Mesothelial cell of epicardium (in vitro differentiated cells): ENCODE measurements at places on chromosomes 1 and 21. TPM values are rescaled to one million over a fixed set of nuclear protein-coding genes. Genes with fewer than 3 reads are reported as not detected.
A peak's percentile ranks its signal among the peaks of the same experiment; 100 is the strongest.

DNA sequence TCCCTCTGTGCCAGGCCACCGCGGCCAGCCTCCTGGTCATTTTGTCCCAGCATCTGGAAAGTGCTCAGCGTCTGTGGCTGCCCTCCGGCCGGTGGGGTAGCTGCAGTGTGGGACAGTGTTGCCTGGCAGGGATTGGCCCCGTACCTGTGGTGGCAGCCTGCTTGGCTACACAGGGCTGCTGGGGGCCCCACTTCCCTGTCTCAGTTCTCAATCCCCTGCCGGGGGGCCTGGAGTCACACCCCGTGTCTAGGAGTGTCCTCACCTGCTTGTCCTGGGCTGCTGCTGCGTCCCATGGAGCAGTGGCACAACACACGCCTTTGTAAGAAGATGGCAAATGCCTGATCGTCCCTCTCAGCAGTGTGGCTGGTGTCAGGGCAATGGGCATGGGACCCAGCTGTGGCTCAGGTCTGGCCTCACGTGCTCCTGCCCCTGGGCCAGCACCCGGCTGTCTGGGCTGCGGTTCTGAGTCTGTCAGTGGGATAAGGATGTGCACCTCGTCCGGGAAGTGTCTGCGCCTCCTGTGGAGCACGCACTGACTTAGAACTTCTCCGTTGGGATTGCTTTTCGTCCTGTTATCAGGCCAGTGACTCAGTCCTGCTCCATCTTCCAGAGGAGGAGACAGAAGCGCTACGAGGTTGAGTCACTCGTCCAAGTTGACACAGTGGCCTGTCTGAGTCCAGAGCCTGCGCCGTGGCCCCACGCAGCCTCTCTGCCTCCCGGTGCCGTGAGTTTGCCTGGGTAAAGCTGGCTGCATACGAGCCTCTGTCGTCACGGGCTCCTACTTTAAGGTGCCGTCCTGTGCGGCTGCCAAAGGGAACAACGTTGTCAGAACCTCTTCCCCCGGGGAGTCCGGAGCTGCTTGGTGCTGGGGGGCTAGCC is 41.0 kb downstream of the CRYAA start:
- H3K27ac ChIP-seq: no peak overlapping the region
- no peaks in the 10 kb centered on the region for H3K4me1 ChIP-seq
- H3K4me3 ChIP-seq: no peak overlapping the region
- peak; percentile 35 for DNase-seq

GRCh38 chr1:67788904-67789303 is 44.4 kb downstream of the GNG12 start:
- no peak for DNase-seq
- H3K36me3 ChIP-seq: no peaks in the 10 kb centered on the region
- H3K27ac ChIP-seq: peak overlapping the region; percentile 11
- H3K4me1 ChIP-seq: peaks cover 36% of the 10 kb centered on the region
- H3K27me3 ChIP-seq: no peaks in the 10 kb centered on the region
- no peak overlapping the region for H3K4me3 ChIP-seq

Gene ICOSLG
- total RNA-seq: 3.8 to 4.4 TPM (median 4.2 TPM) in 3 replicates

GRCh38 chr1:91600431-91601337 is 100.0 kb downstream of the CDC7 start:
- no peaks in the 10 kb centered on the region for H3K36me3 ChIP-seq
- DNase-seq: no peak
- H3K4me3 ChIP-seq: no peak overlapping the region
- H3K27ac ChIP-seq: no peak overlapping the region

Gene MEGF6
- 194 to 209 TPM (median 204 TPM) in 3 replicates for total RNA-seq

DNA sequence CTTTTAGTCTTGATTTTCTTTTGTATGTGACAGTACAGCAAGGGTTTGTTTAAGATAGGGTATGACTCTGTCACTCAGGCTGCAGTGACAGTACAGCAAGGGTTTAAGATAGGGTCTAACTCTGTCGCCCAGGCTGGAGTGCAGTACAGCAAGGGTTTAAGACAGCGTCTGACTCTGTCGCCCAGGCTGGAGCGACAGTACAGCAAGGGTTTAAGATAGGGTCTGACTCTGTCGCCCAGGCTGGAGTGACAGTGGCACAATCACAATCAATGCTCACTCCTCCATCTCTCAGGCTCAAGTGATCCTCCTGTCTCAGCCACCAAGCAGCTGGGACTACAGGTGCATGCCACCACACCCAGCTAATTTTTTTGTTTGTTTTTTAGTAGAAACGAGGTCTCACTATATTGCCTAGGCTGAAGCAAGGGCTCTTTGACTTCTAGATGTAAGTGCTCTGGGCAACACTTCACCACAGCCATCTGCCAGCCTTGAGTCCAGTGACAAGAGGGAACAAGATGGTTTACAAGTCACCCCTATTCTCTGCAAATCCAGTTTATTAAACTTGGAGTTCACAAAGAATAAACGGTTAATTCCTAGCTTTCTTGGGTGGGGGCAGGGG is 965 bp upstream of the SH2D5 start:
- peaks cover 46% of the 10 kb centered on the region for H3K27me3 ChIP-seq
- DNase-seq: no peak
- peaks cover 9% of the 10 kb centered on the region for H3K4me1 ChIP-seq

Gene TFF2
- not detected in 3 replicates for total RNA-seq

GRCh38 chr1:19940486-19941205 is 17.2 kb upstream of the PLA2G2E start:
- H3K27me3 ChIP-seq: no peaks in the 10 kb centered on the region
- H3K4me1 ChIP-seq: peaks cover 13% of the 10 kb centered on the region
- H3K27ac ChIP-seq: no peak overlapping the region
- no peak overlapping the region for H3K4me3 ChIP-seq
- no peak for DNase-seq

DNA sequence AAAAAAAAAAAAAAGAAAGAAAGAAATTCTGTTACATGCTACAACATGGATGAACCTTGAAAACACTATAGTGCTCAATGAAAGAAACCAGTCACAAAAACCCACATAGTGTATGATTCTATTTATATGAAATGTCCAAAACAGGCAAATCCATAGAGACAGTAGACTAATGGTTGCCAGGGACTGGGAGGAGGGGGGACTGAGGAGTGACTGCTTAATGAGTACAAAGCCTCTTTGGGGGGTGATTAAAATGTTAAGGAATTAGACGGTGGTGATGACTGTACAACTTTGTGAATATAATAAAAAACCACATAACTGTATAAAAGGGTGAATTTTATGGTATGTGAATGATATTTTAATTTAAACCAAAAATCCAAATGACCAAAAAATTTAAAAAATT is 116.0 kb upstream of the GUCA2B start:
- no peak for DNase-seq
- H3K36me3 ChIP-seq: no peaks in the 10 kb centered on the region
- H3K27me3 ChIP-seq: peaks cover under 1% of the 10 kb centered on the region
- H3K4me3 ChIP-seq: no peak overlapping the region
- no peak overlapping the region for H3K27ac ChIP-seq

Gene LRRC39
- 1.7 to 2.0 TPM (median 1.9 TPM) in 3 replicates for total RNA-seq

DNA sequence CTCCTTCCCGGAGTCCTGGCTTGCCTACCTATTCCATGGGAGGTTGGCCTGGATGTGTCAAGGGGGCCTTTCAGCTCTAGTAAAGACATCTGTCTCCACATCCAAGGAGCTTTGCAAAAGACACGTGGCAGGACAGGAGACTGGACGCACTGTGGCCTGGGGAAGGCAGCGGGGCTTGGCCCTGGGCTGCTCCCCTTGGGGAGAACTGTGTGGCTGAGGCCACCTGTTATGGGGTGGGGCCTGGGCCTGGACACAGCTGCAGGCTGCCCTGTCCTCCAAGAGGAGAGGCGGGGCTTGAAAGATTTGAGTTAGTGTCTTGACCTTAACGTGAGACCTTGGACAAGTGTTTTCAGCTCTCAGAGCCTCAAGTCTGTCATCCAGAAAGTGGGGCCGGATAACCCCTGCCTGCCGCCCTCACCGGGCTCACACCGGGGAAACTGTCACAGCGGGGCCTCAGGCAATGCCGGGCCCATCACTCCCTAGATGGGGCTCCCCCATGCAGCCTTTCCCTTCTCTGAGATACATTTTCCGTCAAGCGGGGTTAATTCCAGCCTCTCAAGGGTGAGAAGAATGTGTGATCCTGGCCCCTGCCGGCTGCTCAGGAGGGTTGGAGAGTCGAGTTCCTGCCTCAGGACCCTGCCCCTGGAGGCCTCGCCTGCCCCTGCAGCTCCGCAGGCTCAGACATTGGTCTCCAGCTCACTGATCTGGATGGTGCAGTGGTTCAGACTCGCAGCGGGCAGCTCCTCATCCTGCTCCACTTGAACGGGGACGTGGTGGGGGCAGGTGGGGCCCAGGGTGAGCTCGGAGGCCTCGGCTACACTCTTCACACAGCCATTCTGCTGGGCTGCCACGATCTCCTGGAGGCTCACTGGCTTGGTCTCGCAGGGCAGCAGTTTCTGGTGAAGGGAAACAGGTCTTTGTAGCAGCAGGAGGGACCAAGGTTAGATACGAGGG is 25.6 kb downstream of the PODN start:
- no peak overlapping the region for H3K27ac ChIP-seq
- no peaks in the 10 kb centered on the region for H3K27me3 ChIP-seq
- no peaks in the 10 kb centered on the region for H3K36me3 ChIP-seq
- DNase-seq: no peak

Gene GPR153
- 24.6 to 27.5 TPM (median 25.0 TPM) in 3 replicates for total RNA-seq

DNA sequence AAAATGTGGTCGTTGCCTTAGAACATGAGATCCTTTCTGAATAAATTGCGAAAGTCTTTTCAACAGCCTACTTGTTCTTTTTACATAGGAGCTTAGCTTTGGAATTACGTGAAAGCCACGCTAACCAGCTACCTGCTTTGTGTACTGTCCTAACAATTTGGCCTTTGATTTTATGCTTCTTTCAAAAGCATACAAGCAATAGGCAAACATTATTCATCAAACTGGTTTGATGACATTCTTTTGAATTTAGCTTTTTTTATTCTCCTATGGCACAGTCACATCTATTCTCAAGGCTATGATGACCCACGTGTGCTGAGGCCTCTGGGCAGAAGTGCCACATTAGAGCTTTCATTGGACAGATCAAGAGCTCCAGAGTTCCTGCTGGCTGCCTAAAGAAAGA is 178.0 kb upstream of the DPT start:
- H3K27ac ChIP-seq: peak overlapping the region; percentile 11
- no peaks in the 10 kb centered on the region for H3K27me3 ChIP-seq
- no peak overlapping the region for H3K4me3 ChIP-seq
- H3K4me1 ChIP-seq: peaks cover 25% of the 10 kb centered on the region
- no peaks in the 10 kb centered on the region for H3K36me3 ChIP-seq

Gene CLDN8
- total RNA-seq: 1.2 to 1.4 TPM (median 1.2 TPM) in 3 replicates
